ENCODE measurements at places on chromosomes 5 and 9.

DNA sequence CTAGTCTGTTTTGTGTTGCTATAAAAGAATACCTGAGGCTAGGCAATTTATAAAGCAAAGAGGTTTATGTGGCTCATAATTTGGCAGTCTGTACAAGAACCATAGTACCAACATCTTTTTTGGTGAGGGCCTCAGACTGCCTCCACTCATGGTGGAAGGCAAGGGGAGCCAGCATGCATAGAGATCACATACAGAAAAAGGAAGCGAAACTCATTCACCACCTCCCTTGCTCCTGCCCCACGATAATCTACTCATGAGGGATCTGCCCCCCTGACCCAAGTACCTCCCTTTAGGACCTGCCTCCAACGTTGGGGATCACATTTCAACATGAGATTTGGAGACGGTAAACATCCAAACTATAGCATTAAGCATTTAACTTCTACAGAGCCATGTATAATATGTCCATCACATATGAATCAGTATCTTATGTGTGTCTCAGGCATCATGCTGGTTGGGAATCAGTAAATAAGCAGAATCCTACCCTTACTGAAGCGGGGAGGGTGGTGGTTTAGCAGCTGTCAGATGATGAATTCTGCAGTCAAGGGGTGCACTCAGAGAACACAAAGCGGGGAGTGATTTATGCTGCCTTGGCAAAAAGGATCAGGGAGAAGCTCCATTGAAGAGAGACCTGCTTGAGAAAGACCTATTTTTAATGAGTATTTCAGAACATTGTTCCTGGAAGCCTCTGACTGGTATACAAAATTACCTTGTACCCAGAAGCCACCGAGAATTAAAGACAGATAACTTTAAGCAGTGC lies 34.8 kb downstream of the HMGXB3 start:
- DNase-seq: no peak

GRCh38 chr5:31469886-31470285 lies 62.0 kb downstream of the DROSHA start:
- DNase-seq: no peak

DNA sequence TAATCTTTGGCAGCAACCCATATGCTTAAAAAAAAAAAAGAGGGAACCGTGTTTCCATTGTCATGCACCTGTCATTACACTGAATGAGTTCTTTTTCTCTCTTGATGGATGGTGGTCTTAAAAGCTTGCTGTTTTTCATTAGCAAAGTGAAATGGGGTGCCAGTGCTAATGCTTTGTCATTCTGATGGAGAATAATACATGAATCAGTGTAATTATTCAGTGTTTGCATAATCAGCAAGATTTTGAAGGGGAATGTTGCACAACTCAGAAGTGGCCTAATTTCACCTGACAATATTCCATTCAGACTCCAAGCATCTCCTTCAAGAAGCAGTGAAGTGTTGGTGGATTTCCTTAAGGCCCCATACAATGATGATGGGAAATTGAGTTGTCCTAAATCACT lies 38.1 kb downstream of the MAP1B start:
- no peak for DNase-seq

GRCh38 chr5:12023614-12024241 lies 119.5 kb upstream of the CTNND2 start:
- peak; percentile 68 for DNase-seq

- no peak for DNase-seq
Measured at GRCh38 chr9:71637375-71637774, 130.9 kb downstream of the CEMIP2 start.

DNA sequence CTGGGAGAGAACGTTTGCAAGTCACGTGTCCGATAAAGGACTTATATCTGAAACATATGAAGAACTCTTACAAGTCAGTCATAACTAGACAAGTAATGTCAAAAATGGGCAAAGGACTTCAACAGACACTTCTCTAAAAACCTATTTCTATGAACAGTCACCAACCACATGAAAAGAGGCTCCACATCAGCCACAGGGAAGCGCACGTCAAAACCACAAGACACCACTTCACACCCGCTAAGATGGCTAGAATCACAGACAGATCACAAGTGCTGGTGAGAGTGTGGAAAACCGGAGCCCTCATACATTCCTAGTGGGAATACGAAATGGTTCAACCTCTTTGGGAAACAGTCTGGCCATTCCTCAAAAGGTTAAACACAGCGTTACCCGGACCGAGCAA lies 11.5 kb upstream of the CARD9 start:
- DNase-seq: no peak

- no peak for DNase-seq
Measured at GRCh38 chr9:121817476-121817875, 166.0 kb downstream of the DAB2IP start.

DNA sequence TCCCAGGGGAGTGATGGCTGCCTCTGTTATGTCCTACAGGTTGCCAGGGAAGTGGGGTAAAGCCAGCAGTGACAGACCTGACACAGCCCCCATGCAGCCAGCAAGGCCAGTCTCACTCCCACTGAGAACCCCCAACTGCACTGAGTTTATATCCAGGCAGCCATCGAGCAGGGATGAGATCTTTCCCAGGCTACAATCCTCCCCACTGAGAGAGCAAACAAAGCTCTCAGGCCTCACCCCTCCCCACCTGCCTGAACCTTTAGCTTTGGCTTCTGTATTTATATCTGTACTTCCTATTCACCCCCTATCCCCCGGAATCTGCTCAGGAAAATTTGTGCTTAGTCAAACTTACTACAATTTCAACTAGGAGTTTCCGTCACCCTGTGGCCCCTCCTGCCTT lies 284.1 kb downstream of the FAM170A start:
- DNase-seq: no peak

DNA sequence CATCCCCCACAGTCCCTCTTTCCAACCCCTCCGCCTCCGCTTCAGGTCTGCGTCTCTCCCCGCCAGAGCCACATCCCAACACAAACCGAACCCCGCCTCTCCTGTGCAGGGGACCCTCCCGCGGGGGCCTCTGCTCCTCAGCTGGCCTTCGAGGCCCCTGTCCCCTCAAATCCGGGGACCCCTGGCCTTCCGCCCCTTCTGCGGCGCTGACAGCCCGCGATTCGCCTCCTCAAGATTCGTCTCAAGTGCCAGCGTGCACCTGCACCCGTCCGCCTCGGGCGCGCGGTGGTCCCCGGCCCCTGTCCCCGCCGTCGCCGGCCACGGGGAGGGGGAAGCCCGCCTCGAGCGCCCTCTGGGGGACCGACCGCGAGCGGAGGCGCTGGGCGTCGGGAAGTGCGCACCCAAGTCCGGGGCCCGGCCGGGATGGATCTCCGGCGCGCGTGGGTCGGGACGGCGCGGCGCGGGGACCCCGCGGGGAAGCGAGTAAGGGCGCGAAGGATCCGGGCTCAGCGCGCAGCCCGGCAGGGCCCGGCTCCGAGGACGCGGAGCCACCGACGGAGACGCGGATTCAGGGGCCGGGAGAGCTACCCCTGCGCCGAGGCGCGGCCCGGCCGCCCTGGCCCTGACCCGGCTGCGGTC lies 623 bp downstream of the FLT4 start:
- no peak for DNase-seq

GRCh38 chr9:19720377-19720776 lies 68.5 kb downstream of the SLC24A2 start:
- DNase-seq: no peak

DNA sequence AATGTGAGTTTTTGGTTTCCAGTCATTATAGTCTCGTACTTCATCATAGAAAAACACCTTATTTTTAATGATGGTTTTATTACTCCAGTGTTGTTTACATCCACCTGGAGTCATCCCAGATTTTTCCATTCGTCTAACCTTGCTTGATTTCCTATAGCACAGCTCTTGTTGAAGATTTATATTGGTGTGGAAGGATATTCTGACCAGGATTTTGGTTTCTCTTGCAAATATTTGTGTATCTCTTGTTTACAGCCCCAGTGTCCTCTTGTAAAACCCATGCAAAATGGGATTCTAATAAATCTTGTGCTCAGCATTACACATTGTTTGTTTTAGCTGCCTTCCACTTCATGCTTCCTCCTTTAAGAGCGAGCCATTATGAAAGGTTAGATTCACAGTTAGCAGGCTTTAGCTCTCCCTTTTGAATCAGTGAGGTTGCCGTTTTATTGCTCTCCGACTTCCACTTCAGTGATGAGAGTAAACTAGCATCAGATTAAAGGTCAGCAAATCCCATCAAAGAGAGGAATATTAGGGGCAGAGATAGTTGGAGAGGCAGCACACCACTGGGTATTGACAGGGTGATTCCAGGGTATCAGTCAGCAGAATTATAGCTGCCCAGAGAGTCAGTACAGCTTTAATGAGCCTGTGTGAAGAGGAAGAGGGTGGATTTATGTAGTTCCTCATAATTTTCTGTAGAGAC lies 157.1 kb downstream of the PBX3 start:
- DNase-seq: no peak

- peak; percentile 84 for DNase-seq
Measured at GRCh38 chr5:73792687-73793320, 166.8 kb downstream of the ARHGEF28 start.

GRCh38 chr5:149154650-149155049 lies 13.4 kb downstream of the ABLIM3 start:
- no peak for DNase-seq

DNA sequence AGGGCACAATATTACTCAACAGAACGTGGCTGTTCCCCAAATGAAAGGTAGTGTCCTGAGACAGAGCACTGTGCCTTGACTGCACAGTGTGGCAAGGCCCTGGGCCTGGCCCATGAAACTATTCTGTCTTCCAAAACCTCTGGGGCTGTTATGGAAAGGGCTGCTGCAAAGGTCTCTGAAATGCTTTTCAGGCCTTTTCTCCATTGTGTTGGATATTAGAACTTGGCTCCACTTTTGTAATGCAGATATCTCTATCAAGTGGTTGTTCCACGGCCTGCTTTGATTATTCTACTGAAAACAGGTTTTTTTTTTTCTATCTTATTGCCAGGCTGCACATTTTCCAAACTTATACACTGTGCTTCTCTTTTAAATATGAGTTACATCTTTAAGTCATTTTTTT lies 777.5 kb upstream of the TYRP1 start:
- no peak for DNase-seq
